ENCODE measurements at places on chromosomes 1 and 21.

- DNase-seq = no peak
Measured at GRCh38 chr1:31155216-31155806, 84.4 kb downstream of the NKAIN1 start.

DNA sequence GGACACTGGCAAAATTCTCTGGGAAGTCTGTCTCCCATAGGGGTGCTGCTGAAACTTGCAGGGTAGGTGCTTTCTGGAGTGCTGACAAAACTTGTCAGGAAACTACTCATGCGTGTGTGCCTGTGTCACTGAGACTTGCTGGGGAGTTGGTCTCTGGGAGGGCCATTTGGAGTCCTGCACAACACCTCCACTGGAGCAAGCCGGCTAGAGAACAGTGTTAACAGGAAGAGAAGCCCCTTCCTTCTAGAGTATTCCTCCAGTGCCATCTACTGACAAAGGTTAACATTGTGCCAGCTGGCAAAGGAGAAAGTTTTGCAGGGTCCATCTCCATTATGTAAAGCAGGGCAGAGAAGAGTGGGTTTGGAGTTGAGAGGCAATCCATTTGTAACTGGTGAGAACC is 30.0 kb downstream of the ZMYM4 start:
- DNase-seq = peak; percentile 7

- DNase-seq = no peak
Measured at GRCh38 chr1:101652484-101652883, 344.2 kb downstream of the OLFM3 start.

GRCh38 chr1:53755874-53756273 is 16.9 kb upstream of the GLIS1 start:
- no peak for DNase-seq

GRCh38 chr21:42022091-42022430 is 11.9 kb upstream of the ZBTB21 start:
- no peak for DNase-seq

Data from substantia nigra (tissue), 51 donors.